ENCODE measurements at places on chromosomes 11 and 22. TPM values are rescaled to one million over a fixed set of nuclear protein-coding genes. Genes with fewer than 3 reads are reported as not detected.

Gene ELF5
- polyA plus RNA-seq: 0.06 TPM

Gene OR52N1
- 0.06 TPM for polyA plus RNA-seq

Gene WT1
- polyA plus RNA-seq: 27.1 TPM

Gene ARHGAP1
- polyA plus RNA-seq: 20.4 TPM

Gene TTLL12
- 23.2 TPM for polyA plus RNA-seq

Gene ELMOD1
- polyA plus RNA-seq: not detected

Gene SDHD
- polyA plus RNA-seq: 62.5 TPM

Gene CRYBA4
- not detected for polyA plus RNA-seq

Gene ANO3
- polyA plus RNA-seq: 0.24 TPM
